ENCODE measurements at places on chromosomes 5 and 9. TPM values are rescaled to one million over a fixed set of nuclear protein-coding genes. Genes with fewer than 3 reads are reported as not detected.

Gene TTF1
- total RNA-seq, result 27.2 TPM

Gene RASEF
- 0.09 TPM for total RNA-seq

Gene DBH
- not detected for total RNA-seq

Gene NAA35
- total RNA-seq, result 28.4 TPM

Gene DPYSL3
- total RNA-seq, result 24.8 TPM

Gene C9orf72
- 5.9 TPM for total RNA-seq

Gene ABO
- not detected for total RNA-seq

Gene PCDHGA4
- 3.5 TPM for total RNA-seq

Gene CETN3
- 25.3 TPM for total RNA-seq

Gene GTF2H2C
- 58.9 TPM for total RNA-seq

Gene GLRA1
- not detected for total RNA-seq

Gene PCDHA7
- total RNA-seq, result 3.8 TPM

Gene MAT2B
- 49.9 TPM for total RNA-seq

All from A673 (cell line).